ENCODE measurements at places on chromosomes 3 and 15. TPM values are rescaled to one million over a fixed set of nuclear protein-coding genes. Genes with fewer than 3 reads are reported as not detected.

CCDC13 gene
- total RNA-seq = 1.1 TPM

DNA sequence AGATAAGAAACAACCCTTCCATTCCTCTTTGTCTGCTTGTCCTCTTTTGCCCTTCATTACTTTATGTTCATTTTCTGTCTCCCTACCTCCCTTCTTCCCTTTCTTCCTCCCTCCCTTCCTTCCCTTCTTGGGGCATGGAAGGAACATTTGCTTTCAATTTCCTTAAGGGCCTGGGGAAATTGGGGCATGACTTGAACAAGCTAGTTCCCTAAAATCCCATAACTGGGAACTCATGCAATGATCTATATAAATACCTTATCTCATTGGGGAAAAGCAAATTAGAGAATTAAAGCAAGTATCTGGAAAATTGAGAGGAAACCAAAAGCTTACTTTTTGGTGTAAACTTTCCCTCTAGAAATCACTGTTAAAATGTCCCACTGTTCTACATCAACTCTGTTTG, 35.7 kb downstream of the BOC start:
- no peak for DNase-seq

DNAH12 gene
- under 0.01 TPM for total RNA-seq

GRCh38 chr15:28993051-28993719, 107.4 kb downstream of the APBA2 start:
- DNase-seq = no peak

INKA1 gene
- total RNA-seq = 78.4 TPM

DNA sequence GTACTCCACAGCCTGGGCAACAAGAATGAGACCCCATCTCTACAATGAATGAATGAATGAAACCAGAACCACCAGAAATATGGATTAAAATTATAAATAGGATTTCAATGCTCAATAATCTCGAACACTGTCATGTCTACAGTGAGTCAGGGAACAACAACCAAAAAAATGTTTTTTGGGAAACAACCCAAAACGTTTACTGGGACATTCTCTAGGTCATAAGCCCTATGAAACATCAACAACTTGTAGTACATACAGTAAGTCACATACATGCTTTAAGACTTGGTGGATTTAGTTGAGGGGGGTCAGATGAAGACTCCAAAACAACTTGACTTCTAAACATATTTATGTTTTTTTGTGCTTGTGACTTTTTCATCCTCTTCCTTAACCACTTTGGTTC, 511.2 kb downstream of the FOXP1 start:
- no peak for DNase-seq

- no peak for DNase-seq
These were observed 14.4 kb downstream of the KLF13 start for GRCh38 chr15:31341071-31341470.

DNA sequence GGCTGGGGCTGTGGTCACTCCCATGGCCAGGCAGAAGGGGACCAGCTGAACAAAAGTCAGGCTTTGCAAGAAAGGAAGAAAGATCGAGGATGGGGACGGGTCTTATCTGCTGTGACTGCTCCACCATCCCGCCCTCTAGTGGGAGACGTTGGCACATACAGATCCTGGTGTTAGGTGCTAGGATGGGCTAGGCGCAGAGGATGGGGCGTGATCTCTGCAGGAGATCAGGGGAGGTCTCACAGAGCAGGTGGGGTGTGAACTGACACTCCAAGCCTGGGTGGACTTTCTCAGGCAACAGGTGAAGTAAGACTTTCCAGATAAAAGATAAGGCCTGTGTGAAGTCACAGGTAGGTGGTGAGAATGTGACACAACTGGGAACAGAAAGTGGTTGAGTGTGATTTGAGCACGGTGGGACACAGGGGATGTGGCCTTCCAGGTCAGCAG, 141.9 kb upstream of the SMAD3 start:
- no peak for DNase-seq

- DNase-seq = no peak
These were observed 199.4 kb upstream of the MRPL3 start for GRCh38 chr3:131702146-131702545.

FAM107A gene
- total RNA-seq = under 0.01 TPM

DNA sequence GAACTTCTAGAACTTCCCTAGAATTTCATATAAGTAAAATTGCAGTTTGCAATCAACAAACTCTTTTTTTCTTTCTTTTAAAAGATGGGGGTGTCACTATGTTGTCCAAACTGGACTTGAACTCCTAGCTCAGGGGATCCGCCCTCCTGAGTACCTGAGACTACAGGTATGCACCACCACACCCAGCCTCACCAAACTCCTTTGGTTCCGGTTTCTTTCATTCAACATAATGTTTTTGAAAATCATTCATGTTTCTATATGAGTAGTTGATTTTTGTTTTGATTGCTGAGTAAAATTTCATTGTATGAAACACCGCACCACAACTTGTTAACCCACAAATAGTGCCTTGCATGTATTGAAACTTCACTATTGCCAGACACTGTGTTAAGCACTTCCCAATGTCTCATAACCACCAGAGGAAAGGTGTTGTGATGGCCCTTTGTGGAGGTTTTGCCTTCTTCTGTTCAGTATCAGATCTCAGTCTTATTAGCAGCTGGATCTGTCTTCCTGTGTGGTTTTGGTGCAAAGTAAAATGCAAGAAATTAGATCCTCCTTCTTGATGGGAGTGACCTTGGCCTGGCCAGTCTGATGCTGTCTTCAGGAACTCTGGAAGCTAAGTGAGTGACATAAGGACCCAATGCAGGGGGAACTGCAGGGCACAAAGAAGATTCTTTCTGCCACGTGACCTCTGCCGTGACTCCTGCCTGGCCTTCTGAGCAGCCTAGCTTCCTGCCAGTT, 78.8 kb upstream of the UBE2E1 start:
- DNase-seq = peak; percentile 42

GRCh38 chr15:74768771-74769342, 13.0 kb upstream of the CSK start:
- no peak for DNase-seq

- DNase-seq = no peak
These were observed 9.7 kb downstream of the CCDC12 start for GRCh38 chr3:46966811-46967210.

GRCh38 chr15:100383302-100384107, 41.7 kb upstream of the ADAMTS17 start:
- no peak for DNase-seq

DNA sequence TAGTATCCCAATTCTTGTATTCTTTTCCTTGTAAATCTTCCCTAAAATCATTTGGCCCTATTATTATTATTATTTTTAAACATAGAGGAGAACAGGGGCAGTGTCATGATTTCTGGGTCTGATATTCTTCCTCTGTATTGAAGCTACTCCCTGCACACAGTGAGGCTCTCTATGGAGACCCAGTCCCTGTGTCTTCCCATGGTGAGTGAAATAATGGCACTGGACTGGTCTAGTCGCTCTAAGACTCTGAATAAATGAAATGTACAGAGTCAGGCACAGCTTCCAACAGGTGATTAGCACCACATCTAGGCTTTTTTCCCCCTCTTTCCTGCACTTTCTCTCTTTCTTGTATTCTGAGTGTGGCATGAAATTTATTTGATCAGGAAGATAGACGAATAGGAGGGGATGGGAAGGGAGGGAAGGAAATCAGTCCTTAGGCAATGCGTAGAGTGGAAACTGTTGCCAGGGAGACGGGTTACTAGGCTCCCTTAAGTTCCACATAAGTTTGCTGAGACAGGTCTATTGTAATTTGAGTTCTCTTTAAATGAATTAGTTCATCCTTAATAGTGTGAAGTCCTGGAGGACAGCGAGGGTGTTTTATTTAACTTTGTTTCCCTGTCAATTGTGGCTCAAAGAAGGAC, 49.0 kb upstream of the NDN start:
- DNase-seq = no peak

- DNase-seq = no peak
These were observed 102.8 kb downstream of the SOX14 start for GRCh38 chr3:137866933-137867332.
